T-helper 17 cell (primary cell): ENCODE measurements at places on chromosomes 11 and 22.

DNA sequence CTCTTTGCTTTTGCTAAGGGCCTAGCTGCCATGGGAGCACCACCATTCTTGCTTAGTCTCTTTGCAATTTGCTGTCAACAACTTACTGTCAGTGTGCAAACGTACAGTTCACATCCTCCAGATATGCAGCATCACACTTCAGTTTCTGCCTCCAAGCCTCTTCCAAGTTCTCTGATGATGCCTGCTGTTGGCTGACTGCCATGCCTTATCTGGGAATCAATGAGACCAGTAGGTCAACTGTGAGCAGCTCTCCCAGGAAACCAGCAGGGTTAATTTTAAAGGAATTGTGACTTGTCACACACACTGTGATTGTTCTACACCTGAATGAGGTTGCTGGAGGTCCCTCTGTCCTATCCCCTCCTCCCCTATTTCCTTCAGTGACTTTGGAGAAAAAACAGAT is 56.0 kb downstream of the COPB1 start:
- DNase-seq = no peak

- DNase-seq = no peak
These were observed 1413.0 kb downstream of the BRD1 start for GRCh38 chr22:48414651-48415050.

- DNase-seq = no peak
These were observed 462.9 kb downstream of the TBC1D22A start for GRCh38 chr22:47225080-47225930.

DNA sequence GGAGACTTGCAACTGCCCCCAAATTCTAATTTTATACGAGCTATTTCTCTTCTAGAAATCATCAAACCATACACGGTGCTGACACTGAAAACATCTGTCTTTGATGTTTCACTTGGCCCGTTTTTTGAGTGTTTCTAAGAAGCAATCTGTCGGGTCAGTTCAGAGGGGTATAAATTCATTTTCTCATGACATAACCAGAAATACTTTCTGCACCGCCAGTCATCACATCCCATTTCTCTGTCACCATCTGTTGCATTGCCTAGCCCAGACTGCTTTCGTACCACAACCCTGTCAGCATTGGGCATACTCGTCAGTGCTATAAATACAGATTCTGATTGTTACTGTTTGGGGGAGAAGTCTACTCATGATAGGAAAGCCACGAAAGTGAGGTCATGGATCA is 63.1 kb upstream of the CCDC90B start:
- no peak for DNase-seq

DNA sequence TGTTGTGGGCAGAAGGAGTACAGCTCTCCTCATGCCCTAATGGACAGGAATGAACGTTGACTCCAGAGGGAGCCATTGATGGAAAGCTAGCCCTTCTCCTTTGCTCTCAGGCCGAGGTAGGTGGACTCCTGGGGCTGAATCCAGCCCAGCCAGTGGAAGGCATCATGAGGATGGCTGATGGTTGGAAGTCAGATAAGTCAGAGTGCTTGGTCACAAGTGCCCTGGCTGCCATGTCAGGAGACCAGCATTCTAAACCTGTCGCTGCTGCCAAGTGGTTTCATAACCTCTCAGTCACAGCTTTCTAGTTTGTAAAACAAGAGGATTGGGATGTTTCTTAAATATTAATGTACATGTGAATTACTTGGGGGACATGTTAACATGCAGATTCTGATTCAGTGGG is 32.3 kb downstream of the PIWIL4 start:
- DNase-seq = no peak

GRCh38 chr11:99281331-99281730 is 260.6 kb downstream of the CNTN5 start:
- no peak for DNase-seq

GRCh38 chr11:120830085-120830620 is 193.7 kb upstream of the TBCEL start:
- DNase-seq = no peak

GRCh38 chr22:22882033-22882717 is 5.4 kb upstream of the IGLL5 start:
- no peak for DNase-seq

DNA sequence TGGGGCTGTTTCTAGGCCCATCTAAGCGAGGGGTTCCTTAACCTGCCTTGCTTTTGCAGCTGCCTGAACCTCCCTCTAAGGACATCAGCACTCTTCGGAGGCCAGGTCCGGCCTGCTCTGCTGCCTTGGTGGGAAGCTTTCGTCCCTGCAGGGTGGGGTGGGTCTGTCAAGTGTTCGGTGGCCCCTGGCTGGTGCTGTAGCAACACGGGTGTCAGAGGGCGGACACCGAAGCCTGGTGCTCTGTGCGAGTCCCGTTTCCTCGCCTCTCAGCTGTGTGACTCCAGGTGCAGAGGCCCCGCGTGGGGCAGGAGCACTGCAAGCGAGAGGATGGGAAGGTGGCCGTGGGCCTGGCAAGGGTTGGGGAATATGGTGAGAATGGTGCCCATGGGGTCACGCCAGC is 64.6 kb downstream of the CDKN1C start:
- DNase-seq = no peak

GRCh38 chr11:79512706-79513469 is 72.1 kb upstream of the TENM4 start:
- DNase-seq = no peak

- DNase-seq = no peak
These were observed 3.7 kb upstream of the RELT start for GRCh38 chr11:73372375-73372993.

DNA sequence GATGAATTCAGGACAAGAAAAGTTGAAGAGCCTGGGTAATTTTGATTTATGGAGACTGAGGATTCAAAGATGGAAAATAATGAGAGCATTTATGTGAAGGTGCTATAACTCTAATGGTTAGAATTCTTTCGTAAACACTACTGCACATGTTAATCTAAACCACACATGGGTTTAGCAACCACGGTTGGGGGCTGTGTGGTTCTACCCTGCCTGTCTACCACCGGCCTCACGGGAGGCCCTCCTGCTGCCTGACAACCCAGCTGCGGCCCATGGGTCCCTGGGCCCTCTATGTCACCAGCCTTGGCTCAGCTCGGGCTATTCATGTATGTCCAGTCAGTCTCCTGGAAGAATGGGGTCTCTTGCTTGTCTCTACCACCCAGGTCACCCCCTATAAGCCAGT is 68.5 kb upstream of the ARFGAP3 start:
- no peak for DNase-seq

DNA sequence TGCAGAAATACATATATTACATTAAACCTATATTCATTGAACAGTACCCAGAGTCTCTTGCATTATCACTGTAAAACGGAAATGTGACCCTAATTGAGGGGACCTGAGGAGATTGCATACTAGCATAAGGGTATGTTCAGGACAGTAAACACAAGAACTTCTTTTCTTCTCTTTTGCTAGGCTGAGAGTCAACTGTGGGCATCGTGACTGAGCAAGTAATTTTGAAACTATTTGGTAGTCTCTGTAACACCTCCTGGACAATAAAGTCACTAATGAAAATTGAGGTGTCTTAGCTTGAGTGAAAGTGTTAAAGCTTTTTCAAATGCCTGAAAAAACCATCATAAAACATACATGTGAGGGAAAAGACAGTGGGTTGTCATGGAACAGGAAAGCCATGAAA is 90.9 kb downstream of the PDHX start:
- no peak for DNase-seq

- no peak for DNase-seq
These were observed 81.1 kb downstream of the LRRC32 start for GRCh38 chr11:76589477-76589876.

DNA sequence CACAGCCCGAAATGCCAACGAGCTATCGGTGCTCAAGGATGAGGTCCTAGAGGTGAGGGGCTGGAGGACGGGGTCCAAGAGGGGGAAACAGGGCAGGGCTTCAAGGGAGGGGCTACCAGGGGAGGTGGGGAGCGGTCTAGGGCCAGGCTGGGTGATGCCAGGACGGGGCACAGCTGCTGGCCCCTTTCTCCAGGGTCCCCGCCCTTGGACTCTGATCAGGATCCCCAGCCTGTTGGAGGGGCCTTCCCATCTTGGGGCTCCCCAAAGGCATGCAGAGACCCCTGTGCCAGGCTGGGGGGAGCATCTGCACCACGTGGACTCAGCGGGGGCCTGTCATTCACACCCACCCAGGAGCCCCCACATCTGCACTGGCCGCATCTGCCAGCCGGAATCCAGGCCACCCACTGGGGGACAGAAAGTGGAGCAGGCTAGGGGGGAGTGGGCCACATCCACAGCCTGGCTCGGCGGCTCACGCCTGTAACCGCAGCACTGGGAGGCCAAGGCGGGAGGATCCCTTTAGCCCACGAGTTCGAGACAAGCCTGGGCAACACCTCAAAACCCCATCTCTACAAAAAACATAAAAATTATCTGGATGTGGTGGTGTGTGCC is 18.9 kb downstream of the EPS8L2 start:
- no peak for DNase-seq

DNA sequence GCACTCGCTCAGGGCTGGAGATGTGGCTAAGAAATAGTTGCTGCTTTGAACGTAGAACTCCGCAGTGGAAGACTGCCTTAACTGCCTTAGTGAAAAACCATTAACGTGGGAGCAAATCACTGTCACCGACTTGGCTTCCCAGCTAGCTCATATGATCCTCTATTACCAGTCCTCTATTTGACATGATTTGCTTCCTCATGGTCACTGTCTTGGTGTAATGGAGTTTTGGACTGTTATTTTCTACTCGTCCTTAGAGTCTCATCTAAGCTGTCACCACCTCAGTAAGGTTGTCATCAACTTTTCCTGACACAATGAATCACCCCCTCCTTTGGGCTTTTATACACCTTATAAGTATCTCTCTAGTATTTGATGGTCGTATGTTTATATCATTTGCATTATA is 167.1 kb upstream of the NARS2 start:
- DNase-seq = no peak

DNA sequence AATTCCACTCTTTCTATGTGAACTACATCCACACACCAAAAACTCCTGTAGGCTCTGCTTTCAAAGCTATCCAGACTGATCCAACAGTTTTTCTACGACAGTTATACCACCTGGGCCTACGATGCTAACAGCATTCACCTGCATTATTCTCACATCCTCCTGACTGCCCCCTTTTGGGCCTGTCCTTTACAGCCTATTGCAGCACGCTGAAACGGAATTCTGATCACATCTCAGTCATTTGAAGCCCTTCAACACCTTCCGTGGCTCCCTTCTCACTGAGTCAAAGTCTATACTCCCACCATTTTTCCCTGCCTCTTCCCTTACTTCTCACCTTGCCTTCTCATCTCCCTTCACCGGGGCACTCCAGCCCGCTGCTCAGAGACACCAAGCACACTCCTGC is 791.3 kb upstream of the KIRREL3 start:
- DNase-seq = no peak

- DNase-seq = no peak
These were observed 33.1 kb downstream of the TREH start for GRCh38 chr11:118646393-118646792.

DNA sequence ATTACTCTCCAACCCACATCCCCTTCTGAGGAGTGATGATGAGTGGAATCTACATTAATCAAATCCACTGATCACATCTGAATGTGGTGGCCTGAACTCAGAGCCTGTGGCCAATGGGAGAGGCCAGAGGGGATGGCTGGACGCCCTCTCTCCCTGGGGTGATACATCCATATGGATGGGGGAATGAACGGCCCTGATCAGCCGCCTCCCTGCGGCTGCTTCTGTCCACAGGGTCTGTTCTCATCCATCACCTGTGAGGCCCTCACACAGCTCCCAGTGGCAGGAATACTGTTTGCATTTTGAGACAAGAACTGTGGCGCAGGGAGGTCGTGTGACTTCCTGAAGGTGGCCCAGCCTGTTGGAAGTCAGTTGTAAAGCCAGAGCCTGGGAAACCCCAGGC is 78.3 kb upstream of the SHISAL1 start:
- no peak for DNase-seq

- DNase-seq = no peak
These were observed 639.4 kb upstream of the FAT3 start for GRCh38 chr11:91585035-91585801.

GRCh38 chr11:114354076-114354475 is 46.2 kb downstream of the C11orf71 start:
- no peak for DNase-seq

GRCh38 chr11:83827940-83828554 is 541.9 kb upstream of the CCDC90B start:
- no peak for DNase-seq

DNA sequence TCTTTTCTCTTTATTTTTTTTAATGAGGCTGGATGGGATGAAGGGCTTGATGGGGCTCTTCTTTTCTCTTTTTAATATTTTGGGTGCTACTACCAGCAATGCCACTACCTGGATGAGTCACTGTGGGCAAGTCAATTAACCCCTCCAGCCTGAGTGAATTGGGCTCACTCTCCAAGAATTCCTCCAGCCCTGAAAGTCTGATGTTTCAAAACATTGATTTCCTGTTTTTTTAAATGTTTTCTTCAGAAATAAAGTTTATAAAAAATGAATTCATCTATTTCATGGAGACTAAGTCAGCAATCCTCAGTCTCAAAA is 812 bp upstream of the OR5A2 start:
- DNase-seq = no peak

DNA sequence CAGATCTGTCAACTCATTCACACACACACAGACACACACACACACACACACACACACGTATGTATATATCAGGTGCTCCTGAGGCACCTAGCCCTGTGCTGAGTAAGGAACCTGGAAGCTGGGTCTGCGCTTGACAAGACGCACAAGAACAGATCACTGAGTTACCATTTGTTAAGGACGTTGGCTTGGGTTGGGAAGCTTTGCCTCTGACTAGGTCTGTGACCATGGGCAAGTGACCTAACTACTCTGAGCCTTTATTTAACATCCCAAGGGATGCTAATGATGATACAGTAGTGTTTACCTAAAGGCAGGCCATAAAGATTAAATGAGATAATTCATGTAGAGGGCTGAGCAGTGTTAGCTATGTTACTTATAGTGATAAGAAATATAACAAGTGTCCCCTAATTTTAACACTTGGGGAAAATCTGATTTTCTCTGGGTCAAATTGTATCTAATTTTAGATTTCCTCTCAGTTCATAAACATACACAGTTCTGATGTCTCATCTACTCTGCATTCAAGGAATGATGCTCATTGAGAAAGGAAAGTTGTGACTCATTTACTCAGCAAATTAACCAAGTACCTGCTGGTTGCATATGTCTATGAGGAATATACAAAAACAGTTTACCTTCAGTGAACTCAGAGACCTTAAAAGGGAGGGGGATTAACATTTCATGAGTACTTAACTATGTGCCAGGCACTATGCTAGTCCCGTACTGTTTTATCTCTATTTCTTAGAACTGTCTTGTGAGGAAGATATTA is 13.6 kb downstream of the RNF185 start:
- DNase-seq = no peak

DNA sequence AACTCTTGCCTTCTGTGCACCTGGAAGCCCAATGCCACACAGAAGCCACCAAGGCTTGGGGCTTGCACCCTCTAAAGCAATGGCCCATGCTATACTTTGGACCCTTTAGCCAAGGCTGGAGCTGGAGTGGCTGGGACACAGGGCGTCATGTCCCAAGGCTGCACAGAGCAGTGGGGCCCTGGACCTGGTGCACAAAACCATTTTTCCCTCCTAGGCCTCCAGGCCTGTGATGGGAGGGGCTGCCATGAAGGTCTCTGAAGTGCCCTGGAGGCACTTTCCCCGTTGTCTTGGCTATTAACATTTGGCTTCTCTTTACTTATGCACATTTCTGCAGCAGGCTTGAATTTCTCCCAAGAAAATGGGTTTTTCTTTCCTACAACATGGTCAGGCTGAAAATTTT is 20.6 kb upstream of the TMEM45B start:
- no peak for DNase-seq
